ENCODE measurements at places on chromosomes 1 and 21. TPM values are rescaled to one million over a fixed set of nuclear protein-coding genes. Genes with fewer than 3 reads are reported as not detected.
A peak's percentile ranks its signal among the peaks of the same experiment; 100 is the strongest.

DNA sequence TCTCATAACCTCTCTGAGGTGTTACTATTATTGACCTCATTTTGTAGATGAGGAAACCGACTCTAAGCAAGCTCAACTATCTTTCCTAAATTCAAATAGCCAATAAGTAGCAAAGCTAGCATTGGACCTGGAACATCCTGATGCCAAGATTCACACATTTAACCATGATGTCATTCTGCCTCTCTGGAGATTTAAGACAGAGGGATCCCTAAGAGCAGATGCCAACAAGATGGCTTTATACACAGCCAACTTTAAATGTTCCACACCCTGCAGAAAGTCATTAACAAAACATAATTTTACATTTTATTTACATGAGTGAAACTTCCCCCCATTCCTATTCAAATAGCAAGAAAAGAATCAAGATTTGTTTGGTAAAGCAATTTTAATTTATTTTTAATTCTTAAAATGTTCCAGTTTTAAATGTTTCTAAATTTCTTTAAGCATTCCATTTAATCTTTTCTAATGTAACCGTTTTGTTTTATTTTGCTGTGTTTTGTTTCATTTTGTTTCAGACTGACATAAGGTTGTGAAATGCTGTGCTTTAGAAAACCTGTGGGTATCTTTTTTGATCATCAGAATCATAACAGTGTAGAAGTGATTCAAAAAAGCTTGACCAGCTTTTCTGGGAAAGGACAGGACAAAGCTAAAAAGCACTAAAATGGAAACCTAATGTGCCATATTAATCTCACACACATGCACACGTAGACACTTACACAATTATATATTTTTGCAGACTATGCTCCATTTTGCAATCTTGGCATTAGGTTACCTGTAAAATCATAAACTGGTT, 7.6 kb upstream of the VAV3 start:
- DNase-seq: no peak

DNA sequence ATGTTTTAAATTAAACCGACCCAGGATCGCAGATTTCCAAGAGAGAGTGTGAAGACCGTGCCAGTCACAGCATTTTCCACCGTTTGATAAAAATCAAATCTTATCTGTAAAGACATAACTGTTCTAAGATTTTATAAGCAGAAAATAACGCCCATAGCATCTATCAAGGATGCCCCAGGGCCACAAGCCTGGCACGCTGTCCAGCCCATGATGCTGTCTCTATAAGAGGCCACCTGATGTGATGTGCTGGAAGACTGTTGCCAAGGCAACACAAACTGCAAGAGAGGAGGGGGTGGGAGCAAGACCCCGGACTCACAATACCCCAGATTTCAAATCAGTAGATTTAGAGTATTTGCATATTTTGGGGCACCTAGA, 116.5 kb downstream of the DSCAM start:
- no peak for DNase-seq

DNA sequence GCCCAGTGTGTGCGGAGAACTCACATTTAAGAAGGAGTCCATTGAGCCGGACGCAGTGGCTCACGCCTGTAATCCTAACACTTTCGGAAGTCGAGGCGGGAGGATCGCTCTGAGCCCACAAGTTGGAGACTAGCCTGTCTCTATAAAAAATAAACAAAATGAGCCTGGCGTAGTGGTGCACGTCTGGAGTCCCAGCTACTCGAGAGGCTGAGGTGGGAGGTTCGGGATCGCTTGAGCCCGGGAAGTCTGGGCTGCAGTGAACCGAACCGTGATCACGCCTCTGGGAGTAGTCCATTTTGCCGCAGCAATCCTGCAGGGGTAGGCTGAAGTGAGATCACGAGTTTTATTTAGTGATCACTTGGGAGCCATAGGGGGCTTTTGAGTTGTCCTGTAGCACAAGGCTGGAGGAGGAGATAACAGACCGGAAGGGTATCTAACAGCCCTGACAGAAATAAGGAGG, 497 bp upstream of the FUCA1 start:
- peak; percentile 63 for DNase-seq

DNA sequence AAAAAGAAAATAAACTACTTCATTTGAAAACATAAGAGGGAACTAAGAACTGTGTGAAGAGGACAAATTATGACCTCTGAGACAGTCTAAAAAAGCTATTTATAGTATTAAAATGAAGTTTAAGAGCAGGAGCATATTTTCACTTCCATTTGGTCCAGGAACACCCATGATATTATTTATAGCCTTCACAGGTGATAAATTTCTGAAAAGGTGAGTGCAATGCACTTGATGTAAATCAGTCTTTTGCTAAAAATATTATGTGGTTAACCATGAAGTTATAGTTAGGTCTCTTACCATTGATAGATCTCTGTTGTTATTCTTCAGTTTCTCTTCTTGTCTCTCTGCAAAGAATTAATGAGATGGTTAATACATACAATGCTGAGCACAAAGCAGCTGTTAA, 14.7 kb downstream of the TMCO1 start:
- no peak for DNase-seq

- DNase-seq: no peak
Measured at GRCh38 chr1:88610687-88611086, 73.4 kb upstream of the PKN2 start.

- no peak for DNase-seq
Measured at GRCh38 chr1:24022581-24023361, 42.6 kb upstream of the SRSF10 start.

DNA sequence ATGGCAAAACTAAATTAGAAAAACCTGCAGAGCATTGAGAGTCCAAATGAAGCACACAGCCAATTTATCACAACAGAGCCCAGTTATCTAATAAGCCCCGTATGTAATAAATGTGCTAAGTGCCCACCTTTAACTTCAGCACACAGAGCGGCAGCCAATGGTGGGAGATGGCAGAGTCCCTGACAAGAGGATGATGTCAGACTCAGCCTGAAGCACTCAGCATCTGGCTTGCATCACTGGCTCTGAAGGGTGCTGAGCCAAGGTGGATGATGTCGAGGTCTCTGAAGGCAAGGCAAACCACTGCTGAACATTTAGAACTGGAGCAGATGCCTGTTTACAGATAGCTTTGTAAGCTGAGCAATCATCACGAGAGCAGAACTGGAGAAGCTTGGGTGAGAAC, 118.3 kb downstream of the NUF2 start:
- DNase-seq: no peak

DNA sequence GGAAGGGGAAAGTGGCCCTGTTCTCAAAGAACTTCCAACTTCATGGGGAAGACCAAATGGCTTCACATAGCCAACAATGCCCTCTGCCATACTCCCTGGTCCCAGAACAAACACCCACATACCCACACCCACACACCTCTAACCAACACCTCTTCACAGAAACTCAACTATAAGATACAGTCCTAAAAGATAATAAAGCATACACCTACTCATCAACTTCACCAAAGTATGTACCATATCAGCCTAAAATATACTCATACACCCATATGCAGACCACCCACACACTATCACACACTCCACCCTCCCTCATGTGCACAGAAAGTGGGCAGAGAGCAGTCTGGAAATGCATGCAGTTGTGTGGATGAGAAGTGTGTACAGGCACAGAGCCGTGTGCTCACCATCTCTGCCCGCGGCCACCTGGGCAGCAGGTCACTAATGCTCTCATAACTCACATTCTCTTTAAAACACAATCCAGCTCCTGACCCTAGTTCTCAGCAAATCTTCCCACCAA, 27.7 kb downstream of the IQGAP3 start:
- DNase-seq: no peak

DNA sequence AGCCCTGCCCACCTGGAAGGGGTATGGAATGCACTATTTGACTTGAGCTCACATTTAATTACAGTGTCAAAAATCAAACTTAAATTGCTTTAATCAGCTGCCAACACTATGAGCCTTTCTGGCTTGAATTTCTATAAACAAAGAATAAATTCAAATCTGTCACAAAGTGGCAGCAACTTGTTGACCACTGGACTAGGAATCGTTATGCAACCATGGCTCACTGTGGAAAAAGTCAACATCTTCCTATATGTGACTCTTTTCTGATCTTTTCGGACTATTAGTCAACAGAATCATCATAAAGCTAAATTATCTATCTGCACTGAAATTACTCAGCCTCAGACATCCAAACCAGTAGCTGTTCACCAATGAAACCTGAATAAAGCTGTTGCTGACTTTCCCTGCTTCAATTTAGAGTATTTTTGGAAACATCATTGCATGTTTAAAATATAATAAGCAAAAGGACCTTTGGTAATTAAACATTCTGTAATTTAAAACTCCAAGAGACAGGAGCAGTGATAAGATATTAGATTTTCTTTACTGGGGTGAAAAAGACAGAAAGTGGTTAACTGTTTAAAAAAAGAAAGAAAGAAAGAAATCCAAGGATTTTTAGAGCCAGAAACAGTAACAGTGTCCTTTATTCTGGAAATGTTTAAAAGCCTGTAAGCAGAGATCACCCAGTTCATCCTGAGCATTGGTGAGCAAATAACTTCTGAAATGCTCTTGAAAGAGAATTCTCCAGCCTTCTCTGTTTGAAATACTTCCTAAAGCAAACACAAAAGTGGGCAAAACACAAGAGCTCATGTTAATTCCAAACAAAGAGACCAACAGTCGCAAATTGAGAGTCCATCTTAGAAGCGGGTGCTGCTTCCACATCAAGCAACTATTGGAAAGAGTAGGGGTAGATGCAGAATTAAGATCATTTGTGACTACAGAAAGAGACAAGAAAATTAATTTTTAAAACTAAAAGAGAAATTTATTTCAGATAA, 26.2 kb upstream of the ERG start:
- no peak for DNase-seq

DNA sequence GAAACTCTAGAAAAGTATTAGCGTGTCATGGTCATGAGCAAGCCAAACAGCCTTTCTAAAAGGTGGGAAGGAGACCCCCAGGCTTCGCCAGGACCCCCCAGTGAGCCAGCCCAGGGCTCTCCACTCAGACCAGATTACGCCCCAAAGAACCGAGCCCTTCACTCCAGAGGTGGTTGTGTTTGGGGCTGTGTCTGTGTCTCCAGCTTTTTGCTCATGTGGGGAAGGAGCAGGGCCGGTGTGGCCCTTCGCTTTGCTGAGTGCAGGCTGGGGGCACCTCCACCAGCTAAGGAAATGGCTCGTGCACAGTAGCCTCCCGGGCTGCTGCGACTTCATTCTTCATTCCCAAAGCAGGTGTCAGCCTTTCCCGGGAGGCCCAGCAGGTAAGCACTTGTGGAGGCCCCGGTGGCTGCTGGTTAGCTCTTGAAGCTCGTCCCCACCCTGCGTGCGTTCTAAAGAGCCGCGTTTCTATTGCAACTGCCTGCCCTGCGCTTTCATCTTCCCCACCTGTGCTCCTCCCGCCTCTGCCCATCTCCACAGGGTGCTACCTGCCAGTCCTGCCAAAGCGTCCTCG, 531 bp downstream of the TSPEAR start:
- DNase-seq: no peak

DNA sequence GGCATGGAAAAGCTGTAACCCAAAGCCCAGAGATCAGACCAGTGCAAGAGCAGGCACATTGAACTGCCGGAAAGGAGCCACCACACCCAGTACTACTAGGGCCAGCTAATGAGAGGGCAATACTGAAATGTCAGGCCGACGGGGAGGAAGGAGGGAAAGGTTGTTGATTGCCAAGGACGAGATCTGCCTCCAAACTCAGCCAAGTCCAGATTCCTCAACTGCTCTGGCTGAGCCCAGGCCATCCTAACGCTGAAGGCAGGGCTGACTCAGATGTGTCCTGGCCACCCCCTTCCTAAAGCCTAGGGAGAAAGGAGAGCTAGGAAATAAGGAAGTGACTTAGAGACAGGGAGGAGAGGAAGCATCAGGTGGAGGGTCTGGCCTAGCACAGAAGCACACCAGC, 42.1 kb upstream of the IPO9 start:
- peak; percentile 77 for DNase-seq

- no peak for DNase-seq
Measured at GRCh38 chr1:163509114-163509513, 187.4 kb downstream of the NUF2 start.

DNA sequence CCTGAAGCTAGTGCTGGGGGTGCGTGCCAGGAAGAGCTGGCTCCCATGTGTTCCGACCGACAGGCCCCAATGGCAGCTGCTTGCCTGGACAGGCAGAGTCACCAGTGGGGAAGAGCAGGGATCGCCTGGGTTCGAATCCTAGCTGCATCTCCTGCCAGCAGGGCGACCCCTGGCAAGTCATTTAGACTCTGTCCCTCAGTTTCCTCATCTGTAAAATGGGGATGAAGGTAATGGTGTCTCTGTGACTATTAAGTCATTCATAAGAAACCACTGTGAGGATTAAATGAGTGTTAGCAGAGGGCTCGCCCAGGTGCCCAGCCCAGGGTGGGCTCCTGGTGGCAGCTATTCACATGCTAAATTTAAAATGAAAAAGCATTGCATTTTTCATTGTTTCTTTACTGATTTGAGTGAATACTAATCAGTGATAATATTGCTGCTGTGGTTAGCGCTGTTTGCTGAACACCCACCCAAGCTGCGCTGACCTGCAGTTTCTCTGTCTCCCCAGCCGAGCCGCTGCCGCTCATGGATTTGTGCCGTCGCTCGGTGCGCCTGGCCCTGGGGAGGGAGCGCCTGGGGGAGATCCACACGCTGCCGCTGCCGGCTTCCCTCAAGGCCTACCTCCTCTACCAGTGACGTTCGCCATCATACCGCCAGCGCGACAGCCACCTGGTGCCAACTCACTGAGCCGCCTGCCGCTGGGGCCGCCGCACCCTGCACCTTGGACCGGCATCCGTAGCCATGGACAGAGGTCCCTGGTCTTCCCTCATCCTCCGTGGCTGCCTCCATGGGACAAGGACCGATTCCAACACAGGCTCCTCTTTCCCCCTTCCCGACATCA, 74.5 kb downstream of the SPSB1 start:
- no peak for DNase-seq

GRCh38 chr1:202107321-202107761, 15.4 kb upstream of the GPR37L1 start:
- no peak for DNase-seq

DNA sequence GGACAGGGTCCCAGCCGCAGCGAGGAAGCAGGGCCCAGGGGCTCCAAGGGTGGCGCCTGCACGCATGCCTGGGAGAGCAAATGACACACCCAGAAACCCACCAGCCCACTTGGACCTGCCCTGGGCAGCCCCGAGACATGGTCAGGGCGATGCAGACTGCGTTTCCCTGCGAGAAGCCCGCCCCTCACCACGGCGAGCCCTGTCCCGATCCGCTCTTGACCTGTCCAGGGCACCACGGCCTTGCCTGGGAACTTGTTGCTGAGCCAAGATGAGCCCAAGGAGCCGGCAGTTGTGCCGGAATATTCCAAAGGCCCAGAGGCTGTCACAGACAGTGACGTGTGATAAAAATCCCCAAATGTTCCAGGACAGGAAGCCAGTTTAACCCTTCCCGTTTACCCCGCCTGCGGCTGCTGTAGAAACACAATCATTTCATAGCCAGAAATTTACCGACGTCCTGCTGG, 78.1 kb downstream of the SIK1 start:
- no peak for DNase-seq

BSND gene
- total RNA-seq: not detected

PGLYRP4 gene
- total RNA-seq: 25.0 TPM

MYOG gene
- total RNA-seq: not detected

VWA5B1 gene
- 0.16 TPM for total RNA-seq

CHIA gene
- not detected for total RNA-seq

GUCA2A gene
- total RNA-seq: 1.4 TPM

S100A12 gene
- total RNA-seq: not detected

ABCA4 gene
- 6.8 TPM for total RNA-seq

SLC1A7 gene
- not detected for total RNA-seq

PPP1R8 gene
- 36.0 TPM for total RNA-seq

OR14K1 gene
- total RNA-seq: 0.57 TPM

NMNAT2 gene
- total RNA-seq: 0.68 TPM

LRRC7 gene
- 0.98 TPM for total RNA-seq

OR2T29 gene
- not detected for total RNA-seq

All from suprapubic skin (tissue), 4 donors.